Amniotic stem cell (primary cell): ENCODE measurements at places on chromosomes 12 and 14.
A peak's percentile ranks its signal among the peaks of the same experiment; 100 is the strongest.

- peak; percentile 62 for DNase-seq
Measured at GRCh38 chr14:60734465-60735242, at the start of gene MNAT1. Gene MNAT1 (plus strand): TSS chr14:60734761. CDS start chr14:60734863, 102 bp downstream.

DNA sequence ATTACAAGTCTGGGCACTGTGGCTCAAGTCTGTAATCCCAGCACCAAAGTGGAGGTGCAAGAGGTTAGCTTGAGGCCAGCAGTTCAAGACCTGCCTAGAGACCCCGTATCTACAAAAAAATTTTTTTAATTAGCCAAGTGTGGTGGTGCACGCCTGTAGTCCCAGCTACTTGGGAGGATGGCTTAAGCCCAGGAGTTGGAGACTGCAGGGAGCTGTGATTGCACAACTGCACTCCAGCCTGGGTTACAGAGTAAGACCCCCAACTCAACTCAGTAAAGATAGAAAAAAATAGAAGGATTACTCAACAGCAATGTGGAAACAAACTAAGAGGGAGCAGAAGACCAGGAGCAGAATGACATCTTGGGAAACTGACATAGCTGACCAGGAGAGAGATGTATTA is 13.3 kb downstream of the SBNO1 start:
- no peak for DNase-seq

DNA sequence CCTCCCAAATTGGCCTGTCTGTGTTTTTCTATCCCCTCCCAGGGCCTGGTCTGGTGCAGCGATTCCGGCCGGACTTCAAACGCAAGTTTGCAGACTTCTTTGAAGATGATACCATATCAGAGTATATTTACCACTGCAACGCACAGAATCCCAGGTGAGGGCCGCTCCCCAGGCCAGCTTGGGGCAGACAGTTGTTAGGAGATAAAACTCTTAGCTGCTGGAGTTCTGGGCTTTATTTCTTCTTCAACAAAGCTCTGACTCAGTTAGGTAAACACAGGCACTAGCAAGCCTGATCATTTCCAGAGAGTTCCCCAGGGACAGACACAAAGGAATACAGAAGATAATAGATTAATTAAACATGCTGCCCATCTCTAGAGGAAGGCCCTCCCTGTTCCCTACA is 8.3 kb downstream of the ABHD4 start:
- DNase-seq = no peak

DNA sequence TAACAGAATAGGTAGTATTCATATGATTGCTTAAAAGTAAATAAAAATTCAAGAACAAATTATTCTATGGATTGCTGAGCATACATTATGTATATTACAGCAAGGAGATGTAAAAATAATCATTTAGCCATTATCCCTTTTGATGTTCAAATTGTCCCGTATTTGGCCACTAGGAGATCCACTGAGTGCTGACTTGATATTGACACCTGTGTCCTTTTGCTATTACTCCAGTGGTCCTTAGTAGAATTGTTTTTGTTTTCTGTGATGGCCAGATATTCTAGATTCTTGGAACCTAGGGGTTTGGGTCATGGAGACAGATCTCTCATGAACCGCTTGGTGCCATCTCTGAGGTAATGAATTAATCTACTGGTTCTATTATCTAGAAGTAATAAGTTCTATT is 16.8 kb downstream of the ERO1A start:
- DNase-seq = no peak

DNA sequence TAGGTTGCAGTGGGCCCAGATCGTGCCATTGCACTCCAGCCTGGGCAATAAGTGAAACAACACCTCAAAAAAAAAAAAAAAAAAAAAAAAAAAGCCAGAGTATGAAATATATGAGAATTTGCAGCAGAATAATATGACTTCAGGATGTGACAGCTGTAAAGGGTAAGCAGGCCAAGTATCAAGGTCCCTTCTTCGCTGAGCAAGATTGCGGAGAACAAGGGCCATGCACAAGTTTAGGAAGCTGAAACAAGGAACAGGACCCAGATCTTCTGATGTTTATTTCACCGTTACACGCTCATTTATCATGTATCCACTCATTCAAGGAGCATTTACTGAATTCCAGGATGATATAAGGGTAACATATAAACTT is 659 bp upstream of the FOXJ2 start:
- no peak for DNase-seq

GRCh38 chr12:59890896-59891579 is 295.2 kb downstream of the SLC16A7 start:
- no peak for DNase-seq

DNA sequence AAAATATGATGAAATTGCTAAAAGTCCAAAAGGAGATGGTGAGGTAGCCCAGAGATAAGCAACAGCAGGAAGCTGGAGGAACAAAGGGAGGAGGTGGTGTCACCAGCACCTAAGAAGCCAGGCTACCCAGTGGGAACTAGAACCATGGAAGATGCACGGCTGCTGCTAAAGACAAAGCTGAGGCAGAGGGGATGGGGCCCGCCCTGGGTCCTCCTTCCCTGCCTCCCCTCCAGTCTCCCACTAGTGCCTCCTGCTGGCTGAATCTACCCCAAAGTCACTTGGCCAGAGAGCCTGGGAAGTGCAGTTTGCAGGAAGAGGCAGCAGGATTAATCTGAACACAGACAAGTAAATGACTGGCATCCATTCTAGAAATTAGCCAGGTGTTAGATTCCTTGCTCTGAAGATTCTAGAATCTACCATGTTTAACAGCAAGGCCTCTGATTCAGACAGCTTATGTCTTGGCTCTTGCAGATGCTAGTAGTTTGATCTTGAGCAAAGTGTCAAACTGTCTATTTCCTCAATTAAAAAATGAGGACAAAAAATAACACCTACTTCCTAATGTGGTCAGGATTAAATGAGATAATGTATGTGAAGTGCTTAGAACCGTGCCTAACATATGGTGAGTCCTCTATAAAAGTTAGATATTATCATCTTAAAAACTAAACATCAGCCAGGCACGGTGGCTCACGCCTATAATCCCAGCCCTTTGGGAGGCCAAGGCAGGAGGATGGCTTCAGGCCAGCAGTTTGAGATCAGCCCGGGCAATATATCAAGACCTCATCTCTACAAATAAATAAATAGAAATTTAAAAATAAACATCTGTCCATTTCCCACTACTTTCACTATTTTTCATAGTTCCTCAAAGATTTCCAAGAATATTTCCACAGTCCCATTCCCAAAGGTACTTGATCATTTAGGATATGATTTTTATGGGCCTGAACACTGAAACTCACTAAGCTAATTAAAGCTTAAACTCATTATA is 5.8 kb upstream of the LRP10 start:
- no peak for DNase-seq

- no peak for DNase-seq
Measured at GRCh38 chr12:89597210-89597609, 71.4 kb upstream of the POC1B start.

- no peak for DNase-seq
Measured at GRCh38 chr12:130975116-130975515, 21.4 kb downstream of the ADGRD1 start.

DNA sequence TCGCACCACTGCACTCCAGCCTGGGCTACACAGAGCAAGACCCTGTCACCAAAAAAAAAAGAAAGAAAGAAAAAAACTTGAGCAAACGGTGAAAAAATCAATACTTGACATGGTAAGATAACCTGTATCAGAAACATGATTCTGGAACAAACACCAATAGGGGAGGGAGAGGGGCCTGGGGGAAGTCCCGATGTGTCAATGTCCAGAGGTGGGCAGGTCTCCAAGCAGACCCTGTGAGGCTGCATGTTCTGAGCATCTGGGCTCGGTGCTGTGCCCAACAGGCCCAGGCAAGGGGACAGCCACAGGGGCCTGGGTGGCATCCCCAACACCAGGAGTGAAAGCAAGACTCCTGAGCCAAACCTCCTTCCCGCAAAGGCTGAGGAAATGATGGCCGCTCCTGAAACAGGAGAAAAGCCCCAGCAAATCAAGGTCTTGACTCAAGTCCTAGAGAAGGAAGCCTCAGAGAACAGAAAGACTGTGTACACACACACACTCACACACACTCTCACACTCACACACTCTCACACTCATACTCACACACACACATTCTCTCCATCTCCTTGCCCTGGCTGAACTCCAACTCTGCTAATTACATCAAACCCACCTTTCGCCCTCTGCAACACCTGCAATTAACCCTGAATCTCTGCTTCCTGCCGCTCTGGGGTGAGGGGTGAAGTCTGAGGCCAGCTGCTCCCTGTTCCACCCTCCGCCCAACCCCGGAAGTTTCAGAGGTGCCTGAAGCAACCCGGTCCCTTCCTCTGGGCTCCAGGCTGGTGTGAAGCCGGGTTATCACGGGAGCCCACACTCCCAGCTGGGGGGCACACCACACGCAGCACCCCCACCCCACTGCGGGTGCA is 20.4 kb downstream of the CCDC88C start:
- DNase-seq = no peak
